ENCODE measurements at places on chromosomes 5 and 9.

DNA sequence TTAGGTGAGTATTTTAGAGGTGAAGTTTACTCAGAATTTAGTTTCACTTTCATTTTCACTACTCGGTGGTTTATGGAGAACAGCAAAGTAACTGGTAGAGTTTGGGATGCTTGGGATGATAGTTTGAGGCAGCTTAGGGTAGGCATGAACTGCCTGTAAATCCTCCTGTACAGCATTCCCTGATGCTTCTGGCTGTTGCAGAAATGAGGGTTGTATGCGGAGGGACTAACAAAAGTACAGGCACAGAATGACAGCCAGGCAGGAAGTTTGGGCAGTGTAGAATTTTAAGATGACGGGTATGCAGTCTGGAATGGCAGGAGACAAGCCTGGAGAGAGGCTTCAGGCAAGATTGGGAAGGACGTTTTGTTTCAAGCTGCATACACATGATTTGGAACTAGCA lies 48.0 kb upstream of the FAM120AOS start:
- DNase-seq = no peak

DNA sequence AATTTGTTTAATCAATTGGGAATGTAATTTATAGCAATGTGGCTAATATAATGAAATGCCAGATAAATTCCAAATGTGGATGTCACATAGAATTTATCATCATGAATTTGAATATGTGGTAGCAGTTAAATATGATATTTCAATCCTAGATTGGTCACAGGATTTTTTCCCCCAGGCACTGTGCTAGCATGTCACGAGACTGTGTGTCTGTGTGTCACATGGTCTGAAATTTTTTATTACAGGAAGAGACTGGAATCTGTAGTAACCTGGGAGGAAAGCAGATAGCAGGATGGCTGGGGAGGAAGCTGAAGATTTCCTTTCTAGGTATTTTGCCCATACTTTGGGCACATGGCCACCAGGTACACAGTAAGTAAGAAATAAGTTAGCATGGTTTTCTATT lies 35.4 kb upstream of the MSH3 start:
- no peak for DNase-seq

- DNase-seq = no peak
Observed at GRCh38 chr5:151451626-151452520, 4.5 kb downstream of the SLC36A1 start.

DNA sequence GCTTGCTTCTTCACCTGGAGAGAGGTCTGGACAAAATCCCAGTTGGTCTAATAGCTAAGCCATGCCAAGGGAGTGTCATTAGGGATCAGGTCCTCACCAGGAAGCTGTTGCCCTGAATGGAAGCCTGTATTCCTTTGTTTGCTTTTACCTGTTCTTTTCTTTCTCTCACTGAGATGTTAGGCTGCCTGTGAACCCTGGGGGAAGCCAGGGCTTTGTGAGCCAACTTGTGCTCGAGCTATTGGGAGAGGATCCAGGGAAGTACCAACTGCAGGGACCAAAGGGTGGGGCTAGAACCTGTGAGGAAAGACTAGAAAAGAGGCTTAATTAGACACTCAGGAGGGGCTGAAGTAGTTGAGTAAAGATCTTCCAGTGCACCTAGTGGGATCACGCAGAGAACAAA lies 451.2 kb upstream of the TLE4 start:
- DNase-seq = no peak

DNA sequence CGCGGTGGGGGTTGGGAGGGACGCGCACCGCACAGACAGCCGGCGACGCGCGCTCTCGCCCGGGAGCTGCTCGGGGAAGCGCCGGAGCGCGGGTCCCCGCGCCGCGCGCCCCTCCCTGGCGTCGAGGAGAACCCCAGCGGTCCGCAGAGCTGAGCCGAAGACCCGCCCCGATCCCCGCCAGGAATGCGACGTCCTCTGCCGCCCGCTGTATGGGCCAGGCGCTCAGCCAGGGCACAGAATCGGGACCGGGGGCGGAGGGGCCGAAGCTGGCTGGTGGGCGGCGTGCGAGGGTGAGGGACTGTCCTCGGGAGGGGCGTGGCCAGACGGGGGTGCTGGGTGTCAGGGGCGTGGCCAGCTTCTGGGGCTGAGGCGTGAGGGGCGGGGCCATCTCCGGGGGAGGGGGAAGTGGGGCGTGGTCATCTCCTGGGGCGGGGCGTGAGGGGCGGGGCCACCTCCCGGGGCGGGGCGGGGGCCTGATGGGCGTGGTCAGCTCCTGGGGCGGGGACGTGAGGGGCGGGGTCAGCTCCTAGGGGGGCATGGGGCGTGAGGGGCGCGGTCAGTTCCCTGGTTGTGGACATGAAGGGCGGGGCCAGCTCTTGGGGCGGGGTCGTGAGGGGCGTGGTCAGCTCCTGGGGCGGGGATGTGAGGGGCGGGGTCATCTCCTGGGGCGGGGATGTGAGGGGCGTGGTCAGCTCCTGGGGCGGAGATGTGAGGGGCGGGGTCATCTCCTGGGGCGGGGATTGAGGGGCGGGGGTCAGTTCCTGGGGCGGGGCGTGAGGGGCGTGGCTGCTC lies 965 bp downstream of the PTGDS start:
- peak; percentile 74 for DNase-seq

GRCh38 chr9:22203371-22204138 lies 194.4 kb upstream of the CDKN2B start:
- DNase-seq = no peak

DNA sequence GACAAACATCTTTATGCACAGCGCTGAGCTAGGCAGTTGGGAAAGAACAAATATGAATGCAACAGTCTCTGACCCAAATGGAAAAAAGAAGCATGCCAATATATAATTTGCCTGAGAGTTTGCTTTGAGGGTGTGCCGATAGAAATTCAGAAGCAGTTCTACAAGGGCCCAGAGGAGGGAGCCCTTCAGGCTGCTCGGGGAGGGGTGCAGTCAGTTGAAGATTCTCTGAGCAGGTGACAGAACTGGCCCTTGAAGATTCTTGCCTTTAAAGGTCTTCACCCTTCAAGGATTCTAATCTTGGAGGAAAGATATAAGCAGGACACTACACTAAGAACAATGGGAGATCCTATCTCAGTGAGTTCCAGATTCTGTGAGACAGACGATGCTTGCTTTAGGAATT lies 3.7 kb upstream of the PAPPA start:
- DNase-seq = no peak

DNA sequence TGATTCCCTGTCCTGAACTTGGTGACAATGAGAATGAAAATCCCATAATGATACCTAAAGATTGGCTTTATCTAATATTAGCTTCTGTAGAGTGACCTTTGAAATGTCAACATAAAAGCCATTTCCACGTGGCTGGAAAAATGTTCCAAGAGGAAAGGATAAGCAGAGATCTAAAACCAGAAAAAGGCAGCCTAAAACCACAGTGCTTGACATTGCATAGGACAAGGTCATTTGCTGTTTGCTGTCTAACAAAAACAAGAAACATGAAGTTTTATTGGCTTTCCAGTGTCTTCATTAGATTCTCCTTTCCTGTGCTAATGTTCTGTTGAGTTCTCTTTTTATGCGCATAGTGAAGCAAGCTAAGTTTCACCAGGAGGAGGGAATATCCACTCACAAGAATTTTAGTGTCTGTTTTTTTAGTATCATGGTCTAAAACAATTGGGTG lies 44.6 kb downstream of the CPEB4 start:
- no peak for DNase-seq

DNA sequence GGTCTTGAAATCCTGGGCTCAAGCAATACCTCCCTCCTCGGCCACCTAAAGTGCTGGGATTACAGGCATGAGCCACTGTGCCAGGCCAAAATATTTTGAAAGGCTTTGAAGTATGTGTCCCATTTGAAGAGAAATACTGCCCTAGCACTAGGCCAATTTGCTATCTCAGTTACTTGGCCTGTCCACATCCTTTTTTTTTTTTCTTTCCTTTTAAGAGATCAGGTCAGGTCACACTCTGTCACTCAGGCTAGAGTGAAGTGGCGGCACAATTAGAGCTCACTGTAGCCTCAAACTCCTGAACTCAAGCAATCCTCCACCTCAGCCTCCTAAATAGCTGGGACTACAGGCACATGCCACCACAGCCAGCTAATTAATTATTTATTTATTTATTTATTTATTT lies 84.2 kb downstream of the NR6A1 start:
- no peak for DNase-seq

GRCh38 chr5:90153031-90153430 lies 256.5 kb downstream of the CETN3 start:
- no peak for DNase-seq

GRCh38 chr9:16597136-16597535 lies 273.3 kb downstream of the BNC2 start:
- DNase-seq = no peak

DNA sequence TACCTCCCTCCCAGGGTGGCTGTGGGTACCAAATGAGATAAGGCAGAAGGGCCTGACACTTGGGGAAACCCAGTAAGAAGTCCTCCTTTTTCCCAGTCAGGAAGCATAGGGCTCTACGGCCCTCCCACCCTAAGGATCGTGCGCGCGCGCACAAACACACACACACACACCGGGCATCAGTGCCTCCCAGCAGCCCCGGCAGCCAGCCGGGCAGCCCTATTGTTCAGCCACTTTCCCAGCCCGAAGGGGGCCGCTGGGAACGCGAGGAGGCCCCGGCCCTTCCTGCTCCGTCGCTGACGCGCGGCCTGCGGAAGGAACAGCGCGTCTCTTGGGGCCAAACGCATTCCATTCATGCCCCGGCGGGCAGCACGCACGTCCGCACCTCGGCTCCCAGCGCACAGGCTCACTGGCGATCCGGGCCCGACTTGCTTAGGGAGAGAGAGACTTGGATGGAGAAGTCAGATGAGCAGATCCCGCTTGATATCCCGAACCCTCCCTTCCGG lies 22.6 kb downstream of the DUSP1 start:
- DNase-seq = peak; percentile 77

- peak; percentile 69 for DNase-seq
Observed at GRCh38 chr5:56814361-56814962, 887 bp upstream of the MAP3K1 start.

- peak; percentile 76 for DNase-seq
Observed at GRCh38 chr9:89605465-89606048, 745 bp downstream of the GADD45G start.

GRCh38 chr5:10634050-10634449 lies 70.2 kb downstream of the ANKRD33B start:
- DNase-seq = peak; percentile 19

DNA sequence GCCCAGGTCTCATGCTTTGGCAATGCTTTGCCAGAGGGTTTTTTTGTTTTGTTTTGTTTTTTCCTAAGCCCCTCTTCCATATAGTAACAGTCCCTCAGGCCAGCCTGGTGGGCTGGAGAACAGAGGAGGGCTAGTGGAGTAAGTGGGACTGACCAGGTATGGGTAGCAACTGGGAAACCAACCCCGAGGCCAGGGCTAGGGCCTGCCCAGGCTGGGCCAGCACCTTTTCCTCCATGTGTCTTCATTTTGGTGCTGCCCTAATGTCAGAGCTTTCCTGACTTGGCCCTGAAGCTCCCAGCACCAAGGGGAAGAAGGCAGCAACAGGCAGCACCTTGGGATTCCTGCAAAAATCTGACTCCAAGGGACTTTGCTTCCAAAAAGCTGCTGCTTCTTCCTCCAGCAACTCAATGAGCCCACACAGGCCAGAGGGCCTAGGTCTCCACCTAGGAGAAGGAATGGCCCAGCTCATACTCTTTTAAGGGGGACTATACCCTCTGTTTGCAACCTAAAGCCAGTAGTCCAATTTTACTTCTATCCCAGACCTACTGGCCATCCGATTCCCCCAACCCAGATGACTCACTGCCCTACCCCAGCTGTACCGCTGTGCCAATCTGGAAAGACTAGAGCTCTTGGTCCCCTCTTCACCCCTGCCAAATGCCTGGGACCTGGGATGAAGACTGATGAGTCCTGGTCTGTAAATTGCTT lies 105.1 kb downstream of the PSD2 start:
- DNase-seq = peak; percentile 30

DNA sequence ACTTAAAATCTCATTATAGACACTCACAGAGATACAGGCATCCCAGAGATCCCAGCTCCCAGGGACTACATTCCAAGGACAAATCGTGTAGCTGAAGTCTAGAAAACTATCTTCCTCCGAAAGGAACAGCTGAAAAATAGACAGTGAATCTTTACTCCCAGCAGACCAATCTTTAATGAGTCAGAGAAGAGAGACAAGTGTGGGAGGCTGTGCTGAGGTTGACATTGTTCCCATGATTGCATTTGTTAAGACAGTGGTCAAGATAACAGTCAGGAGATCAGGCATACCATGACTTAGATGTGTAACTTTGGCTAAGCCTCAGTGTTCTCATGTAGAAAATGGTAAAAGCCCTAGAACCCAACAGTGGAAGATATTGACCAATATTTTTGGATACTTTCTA lies 120.7 kb downstream of the PAPPA start:
- DNase-seq = no peak

GRCh38 chr5:78605611-78606010 lies 43.0 kb downstream of the LHFPL2 start:
- DNase-seq = no peak

GRCh38 chr5:143083006-143083405 lies 312.8 kb downstream of the ARHGAP26 start:
- no peak for DNase-seq

DNA sequence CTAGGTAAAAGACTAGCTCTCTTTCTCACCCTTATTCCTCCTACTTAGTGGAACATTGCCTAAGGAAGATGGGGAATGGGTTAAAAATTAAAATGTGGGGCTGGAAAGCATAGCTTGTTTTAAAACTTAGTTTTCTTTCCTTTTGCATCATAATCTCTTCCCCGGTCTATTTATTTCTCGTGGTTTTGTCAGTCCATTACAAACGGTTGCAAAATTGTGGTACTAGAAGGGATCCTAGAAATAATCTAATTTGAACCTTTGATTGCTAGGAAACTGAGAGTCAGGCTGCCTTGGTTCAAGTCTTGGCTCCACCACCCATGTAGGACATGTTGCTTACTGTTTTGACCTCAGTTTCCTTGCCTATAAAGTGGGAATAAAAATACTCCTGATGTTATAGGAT lies 1.3 kb downstream of the IL31RA start:
- DNase-seq = no peak

- no peak for DNase-seq
Observed at GRCh38 chr5:154397652-154398406, 48.0 kb upstream of the SAP30L start.

DNA sequence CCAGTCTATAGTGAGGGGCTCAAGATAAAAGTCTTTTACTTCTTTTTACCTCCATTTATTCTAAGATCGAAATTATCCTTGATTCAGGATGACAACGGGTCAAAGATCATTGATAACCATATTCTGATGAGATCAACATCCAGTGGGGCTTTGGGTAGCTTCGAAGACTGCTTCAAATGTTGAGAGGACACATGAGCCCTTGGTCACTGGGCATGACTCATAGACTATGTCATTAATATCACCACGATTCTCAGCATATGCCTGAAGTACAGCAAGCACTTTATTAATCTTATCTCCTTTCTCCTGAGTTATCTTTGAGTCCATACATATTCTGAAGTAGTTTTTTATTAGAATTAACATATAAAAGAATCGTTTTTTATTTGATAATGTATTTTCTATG lies 117.1 kb upstream of the DAB2 start:
- no peak for DNase-seq

DNA sequence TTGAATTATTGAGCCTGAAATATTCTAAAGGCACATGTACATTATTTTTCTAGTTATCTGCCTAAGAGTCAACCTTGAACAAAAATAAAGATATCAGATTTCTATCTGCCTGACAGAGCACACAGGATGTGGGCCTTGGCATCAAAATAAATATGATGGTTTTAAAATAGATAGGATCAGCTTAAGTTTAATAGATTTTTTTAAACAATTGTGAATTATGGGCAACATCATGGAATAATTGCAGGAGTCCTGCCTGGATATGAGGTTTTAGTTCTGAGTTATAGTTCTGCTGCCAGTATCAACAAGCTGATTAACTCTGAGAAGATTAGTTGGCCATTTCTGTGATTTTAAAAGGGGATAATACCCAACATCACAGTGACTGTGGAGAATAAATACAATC lies 107.0 kb upstream of the PCA3 start:
- no peak for DNase-seq

Measured in right forelimb (tissue), 1 donor.